ENCODE measurements at places on chromosomes 6 and 20. TPM values are rescaled to one million over a fixed set of nuclear protein-coding genes. Genes with fewer than 3 reads are reported as not detected.
A peak's percentile ranks its signal among the peaks of the same experiment; 100 is the strongest.

GATA5 gene
- polyA plus RNA-seq = not detected

PPIL6 gene
- polyA plus RNA-seq = 0.07 TPM

SHLD1 gene
- 2.2 TPM for polyA plus RNA-seq

PRND gene
- not detected for polyA plus RNA-seq

NUDT3 gene
- polyA plus RNA-seq = 9.1 TPM

PSORS1C2 gene
- polyA plus RNA-seq = not detected

DNA sequence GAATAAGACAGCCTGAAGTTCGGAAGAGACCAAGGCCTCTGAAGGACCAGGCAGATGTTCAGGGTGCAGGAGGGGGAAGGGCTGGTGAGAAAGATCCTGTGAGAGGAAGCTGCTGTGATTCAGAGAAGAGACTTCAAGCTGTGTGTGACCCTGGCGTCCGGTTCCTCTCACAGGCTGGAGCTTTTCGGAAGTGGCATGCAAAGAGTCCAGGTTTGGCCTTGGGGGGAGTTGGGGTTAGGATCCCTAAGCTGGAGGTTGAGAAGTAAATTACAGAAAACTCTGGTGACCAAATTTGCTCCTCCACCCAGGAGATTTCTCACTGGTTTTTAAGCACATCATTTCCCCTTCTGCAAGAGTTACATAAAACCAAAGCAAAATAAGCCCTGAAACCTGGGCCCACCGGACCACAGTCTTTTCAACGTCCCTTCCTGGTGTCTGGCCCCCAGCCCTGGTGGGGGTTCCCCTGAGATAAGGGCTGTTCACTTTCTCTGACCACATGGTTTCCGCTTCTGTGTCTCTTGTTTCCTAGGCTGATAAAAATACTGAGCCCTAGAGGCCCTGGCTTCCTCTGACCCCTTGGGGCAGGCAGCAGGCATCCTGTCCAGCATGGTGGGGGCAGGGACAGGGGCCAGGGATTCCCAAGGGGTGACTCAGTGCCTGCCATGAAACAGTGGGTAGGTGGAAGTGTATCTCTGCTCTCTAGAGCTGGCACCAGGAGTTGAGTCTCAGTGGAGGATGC lies 12.0 kb upstream of the LTA start:
- peak; percentile 52 for DNase-seq

- DNase-seq = peak; percentile 18
These were observed 364.1 kb upstream of the BTBD3 start for GRCh38 chr20:11553603-11554002.

- DNase-seq = peak; percentile 3
These were observed 124.2 kb upstream of the FAM83B start for GRCh38 chr6:54722328-54722727.

- DNase-seq = peak; percentile 100
These were observed 58.6 kb downstream of the SYNJ2 start for GRCh38 chr6:158040051-158040803.

- no peak for DNase-seq
These were observed 207.8 kb upstream of the FOXQ1 start for GRCh38 chr6:1103945-1104623.

GRCh38 chr6:4549556-4550226 lies 226.5 kb upstream of the CDYL start:
- no peak for DNase-seq

DNA sequence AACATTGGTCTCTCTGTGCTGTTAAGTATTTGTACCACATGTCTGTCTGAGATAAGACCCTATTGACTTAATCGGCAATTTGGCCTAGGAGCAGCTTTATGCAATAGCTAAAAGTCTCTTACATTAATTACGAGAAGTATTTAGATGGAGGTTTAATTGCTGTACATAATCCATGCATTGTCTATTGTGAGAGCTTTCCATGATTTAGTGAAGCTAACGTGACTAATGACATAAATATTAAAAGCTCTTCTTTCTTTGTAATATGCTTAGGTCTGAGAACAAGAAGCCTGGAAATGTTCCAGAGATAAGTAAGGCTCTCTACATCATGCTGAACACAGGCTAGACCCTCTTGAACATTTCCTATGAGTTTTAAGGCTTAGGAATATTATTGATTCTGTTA lies 32.7 kb upstream of the FAM83B start:
- peak; percentile 68 for DNase-seq

DNA sequence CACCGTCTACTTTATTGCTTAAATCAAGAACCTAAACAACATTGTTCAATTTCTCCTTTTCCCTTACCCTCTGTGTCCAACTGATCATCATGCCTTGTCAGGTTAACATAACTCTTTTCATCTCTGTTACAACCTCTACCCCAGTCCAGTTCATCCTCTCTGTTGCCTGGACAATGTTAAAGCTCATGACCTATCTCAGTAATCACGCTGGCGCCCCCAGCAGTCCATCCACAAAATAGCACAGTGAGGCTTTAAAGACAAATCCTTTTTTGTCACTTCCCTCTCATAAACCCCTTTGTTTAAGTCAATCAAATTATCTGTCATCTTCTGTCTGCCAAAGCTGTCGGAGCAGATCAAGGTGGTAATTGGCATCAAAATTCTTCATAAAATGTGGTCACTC lies 140.1 kb downstream of the QKI start:
- DNase-seq = peak; percentile 34

GRCh38 chr6:104656235-104656634 lies 203.5 kb downstream of the HACE1 start:
- no peak for DNase-seq

DNA sequence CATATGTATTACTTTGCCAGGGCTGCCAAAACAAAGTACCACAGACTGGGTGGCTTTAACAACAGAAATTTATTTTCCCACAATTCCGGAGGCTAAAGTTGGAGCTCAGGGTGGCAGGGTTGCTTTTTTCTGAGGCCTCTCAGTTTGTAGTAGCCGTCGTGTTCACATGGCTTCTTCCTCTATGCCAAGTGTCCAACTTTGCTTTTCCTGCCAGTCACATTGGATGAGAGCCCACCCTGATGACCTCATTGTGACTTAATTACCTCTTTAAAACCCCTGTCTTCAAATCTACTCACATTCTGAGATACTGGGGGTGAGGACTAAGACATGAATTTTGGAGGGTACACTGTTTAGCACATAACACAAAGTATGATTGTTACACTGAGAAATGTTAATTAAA lies 9.9 kb upstream of the ECT2L start:
- peak; percentile 7 for DNase-seq

DNA sequence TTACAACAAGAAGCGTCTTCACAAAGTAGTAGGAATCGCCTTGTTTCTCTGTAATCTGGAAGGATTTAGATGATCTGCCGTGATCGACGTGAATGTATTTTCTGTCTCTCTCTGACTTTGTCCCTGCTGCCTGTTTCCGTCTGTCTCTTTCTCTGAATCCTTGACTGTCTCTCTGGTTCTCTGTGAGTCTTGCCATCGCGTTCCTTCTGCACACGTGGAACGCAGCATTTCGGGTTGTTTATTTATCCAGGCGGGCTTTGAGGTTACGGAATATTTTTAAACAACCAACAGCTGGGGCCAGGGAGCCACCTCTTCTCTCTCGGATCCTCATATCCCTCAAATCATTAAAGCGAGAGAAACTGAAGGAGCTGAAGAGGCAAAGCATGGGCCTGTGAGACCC lies 215.9 kb downstream of the ZDHHC14 start:
- DNase-seq = peak; percentile 79

DNA sequence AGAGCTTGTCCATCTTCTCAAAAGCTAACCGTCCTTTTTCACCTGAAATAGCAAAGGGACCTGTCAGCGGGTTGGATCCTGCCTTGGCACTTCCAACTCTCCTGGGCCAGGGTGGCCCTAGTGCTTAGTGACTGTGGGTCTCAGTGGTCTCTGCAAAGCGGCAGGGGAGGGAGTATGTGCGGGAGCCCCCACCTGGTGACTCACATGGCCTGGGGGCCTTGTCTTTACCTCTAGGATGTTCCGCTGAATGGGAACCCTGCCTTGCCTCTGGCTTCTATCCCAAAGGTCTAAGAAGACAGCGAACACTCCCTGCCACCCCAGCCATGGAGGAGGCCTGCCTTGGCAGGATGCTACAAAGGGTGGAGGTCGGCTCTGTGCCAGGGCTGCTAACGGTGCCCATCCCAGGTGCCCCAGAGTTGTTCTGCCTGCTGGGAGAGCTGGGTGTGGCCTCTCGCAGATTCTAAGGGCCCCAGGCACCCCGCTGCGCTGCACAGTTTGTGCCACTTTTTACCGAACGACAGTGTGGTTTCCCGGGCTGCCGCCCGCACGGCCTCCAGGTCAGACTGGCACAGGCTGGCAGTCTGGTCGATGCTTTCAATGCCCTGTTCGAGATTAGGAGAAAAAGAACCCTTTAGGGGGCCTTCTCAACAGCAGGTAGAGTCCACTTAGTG lies 77.2 kb downstream of the PTPN1 start:
- DNase-seq = no peak

- DNase-seq = no peak
These were observed 11.4 kb downstream of the TRIM38 start for GRCh38 chr6:25973923-25974555.

DNA sequence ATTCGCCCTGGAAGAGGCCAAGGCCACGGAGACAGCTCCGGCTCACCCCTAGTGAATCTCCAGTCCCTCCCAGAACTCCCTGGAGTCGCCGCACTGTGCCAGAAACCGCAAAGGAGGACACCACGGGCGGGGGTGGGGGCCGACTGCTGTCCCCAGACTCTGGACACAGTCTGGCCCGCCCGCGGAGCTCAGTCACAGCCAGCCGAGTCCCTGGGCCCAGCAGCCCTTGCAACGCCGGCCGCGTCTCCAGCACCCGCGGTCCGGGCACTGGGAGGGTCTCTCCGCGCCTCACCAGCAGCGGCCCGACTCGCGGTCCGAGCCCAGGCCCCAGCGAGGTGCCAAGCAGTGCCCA lies 518 bp downstream of the PEX6 start:
- DNase-seq = no peak

DNA sequence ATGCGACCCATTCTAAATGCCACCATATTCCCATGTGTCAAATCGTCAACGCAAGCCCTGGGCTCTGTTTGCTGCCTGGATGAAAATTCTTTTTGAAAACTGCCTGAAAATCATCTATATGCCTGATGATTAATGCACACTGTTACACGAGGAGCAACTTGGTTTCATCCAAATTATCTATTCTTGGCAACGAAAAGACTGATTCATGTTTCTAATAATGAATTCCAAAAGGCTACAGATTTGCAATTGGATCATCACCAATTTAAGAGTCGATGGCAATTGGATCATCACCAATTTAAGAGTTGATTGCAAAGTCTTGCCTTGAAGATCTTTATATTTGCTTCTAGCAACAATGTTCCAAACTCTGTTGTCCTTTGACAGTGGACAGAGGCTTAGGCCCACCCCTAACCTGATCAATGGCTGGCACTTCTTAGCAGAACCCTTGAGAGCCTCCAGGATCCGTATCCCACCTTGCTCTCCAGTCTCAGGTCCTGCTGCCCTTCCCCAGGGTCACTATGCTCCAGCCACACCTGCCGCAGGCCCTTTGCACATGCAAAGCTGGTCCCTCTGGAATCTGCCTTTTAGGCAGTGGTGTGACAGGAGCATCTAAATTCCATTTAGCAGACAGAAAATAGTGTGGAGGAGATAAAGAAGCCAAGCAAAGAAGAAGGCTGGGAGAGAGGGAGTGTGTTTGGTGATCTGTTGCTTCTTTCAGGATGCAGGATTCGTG lies 460.9 kb upstream of the SULF2 start:
- DNase-seq = no peak

- DNase-seq = no peak
These were observed 2.4 kb downstream of the FAM135A start for GRCh38 chr6:70415660-70416059.

DNA sequence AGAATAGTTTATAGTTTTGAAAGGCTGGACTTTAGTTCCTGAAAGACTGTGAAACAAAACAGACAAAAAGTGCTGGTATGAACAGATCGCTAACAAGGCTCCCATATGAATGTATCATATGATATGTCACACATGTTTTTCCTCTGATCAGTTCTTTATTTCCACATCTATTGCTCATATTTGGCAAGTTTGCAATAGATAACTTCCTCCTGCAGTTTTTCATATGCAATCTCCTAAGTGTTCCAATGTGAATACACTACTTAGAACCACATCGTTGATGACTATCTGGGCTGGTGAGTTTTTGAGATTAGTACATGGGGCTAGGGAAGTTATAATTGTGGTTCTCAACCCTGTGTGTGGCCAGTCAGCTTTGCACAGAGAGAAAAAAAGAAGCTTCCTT lies 23.1 kb downstream of the CRYBG1 start:
- no peak for DNase-seq

- DNase-seq = no peak
These were observed 392.6 kb downstream of the RFPL4B start for GRCh38 chr6:112739766-112740165.

DNA sequence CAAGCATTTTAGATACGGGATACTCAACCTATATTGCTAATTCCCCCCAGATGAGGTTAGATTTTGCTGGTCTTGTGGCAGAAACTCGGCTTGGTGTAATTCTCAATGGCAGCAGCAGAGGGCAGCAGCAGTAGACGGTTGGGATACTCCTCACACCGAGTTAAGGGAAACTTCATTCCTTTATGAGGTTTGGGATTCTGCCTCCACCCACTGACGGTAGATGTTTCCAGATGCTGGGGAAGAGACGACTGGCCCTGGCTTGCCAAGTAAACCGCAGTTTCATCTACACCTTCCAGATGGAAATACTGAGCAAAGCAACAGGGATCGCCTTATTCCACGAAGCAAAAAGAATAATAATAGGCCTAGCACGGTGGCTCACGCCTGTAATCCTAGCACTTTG lies 8.2 kb upstream of the TBC1D7 start:
- DNase-seq = peak; percentile 84

- DNase-seq = no peak
These were observed 872.1 kb upstream of the GJE1 start for GRCh38 chr6:141260627-141261015.

- peak; percentile 28 for DNase-seq
These were observed 53.7 kb downstream of the UST start for GRCh38 chr6:148800536-148800935.

DNA sequence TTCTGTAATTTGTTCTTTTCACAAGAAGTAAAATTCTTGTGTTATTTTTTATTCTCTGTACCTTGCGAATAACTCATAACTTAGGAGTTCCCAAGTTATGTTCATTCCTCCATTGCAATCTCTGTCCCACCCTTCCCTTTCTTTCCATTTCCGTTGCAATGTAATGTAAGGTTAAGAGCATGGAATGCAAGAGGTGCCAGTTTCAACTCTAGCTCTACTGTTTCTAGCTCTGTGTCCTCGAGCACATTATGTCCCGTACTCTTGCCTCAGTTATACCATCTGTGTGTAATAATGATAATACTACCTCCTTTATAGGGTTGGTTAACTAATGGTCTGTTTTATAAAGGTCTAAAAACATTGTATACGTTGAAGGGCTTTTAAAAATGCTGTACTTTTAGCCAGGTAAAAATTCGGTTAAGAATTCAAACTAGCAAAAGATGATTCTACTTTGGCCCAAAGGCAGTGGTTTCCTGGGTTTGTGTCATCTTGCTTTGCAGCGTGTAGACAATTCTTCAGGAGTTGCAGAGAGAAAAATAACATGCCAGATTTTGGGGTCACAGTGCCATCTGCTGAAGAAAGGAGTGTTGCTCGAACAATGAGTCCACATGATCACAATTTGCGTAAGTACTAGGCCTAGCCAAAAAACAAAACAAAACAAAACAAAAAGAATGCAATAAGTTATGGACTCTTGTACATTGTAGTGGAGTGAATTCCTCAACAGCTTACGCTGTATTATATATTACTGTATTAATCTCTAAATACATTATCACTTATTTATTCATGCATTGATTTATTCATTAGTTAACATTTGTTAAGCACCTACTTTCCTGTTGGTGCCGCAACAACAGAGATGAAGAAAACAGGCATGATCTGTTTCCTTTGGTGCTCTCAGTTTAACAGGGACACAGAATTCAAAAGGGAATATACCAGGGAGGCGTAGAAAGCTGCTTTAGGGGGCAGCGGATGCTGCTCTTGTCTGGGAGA lies 10.0 kb upstream of the PFDN4 start:
- peak; percentile 49 for DNase-seq
